Tibial nerve (tissue), 4 donors: ENCODE measurements at places on chromosomes 13 and 19. TPM values are rescaled to one million over a fixed set of nuclear protein-coding genes. Genes with fewer than 3 reads are reported as not detected.

Gene RYR1
- total RNA-seq, result 7.5 TPM

Gene RFPL4AL1
- total RNA-seq, result not detected

Gene S1PR5
- not detected for total RNA-seq

Gene KRTDAP
- not detected for total RNA-seq

Gene ZNF575
- total RNA-seq, result 0.63 TPM

Gene ZFR2
- total RNA-seq, result not detected

Gene PCP2
- total RNA-seq, result not detected

Gene FREM2
- total RNA-seq, result 12.2 TPM

Gene SIGLECL1
- not detected for total RNA-seq

Gene TNFAIP8L1
- 8.7 TPM for total RNA-seq

Gene DEDD2
- 33.9 TPM for total RNA-seq

Gene ZNF44
- total RNA-seq, result 13.5 TPM

Gene POSTN
- total RNA-seq, result 152 TPM

Gene KLF5
- total RNA-seq, result 68.2 TPM

Gene PCDH20
- total RNA-seq, result 2.0 TPM

Gene PRODH2
- not detected for total RNA-seq

Gene CDC37
- total RNA-seq, result 165 TPM

Gene DNAAF3
- total RNA-seq, result 1.2 TPM

Gene LGALS14
- total RNA-seq, result not detected

Gene DOCK6
- 92.7 TPM for total RNA-seq

Gene ICAM5
- 0.66 TPM for total RNA-seq

Gene NTN5
- 2.2 TPM for total RNA-seq

Gene TMPRSS9
- not detected for total RNA-seq

Gene ZNF253
- 10.2 TPM for total RNA-seq

Gene SIGLEC9
- total RNA-seq, result 4.6 TPM

Gene NUCB1
- 288 TPM for total RNA-seq

Gene ZNF77
- 2.2 TPM for total RNA-seq

Gene CGB8
- total RNA-seq, result not detected

Gene NLRP9
- total RNA-seq, result not detected

Gene CD209
- 2.9 TPM for total RNA-seq

Gene KLK7
- total RNA-seq, result 7.6 TPM

Gene C3
- total RNA-seq, result 724 TPM

Gene KPTN
- total RNA-seq, result 9.6 TPM

Gene GRK1
- total RNA-seq, result not detected

Gene FLT1
- 19.3 TPM for total RNA-seq

Gene CYP4F3
- 13.0 TPM for total RNA-seq

Gene ZNF836
- total RNA-seq, result 17.1 TPM

Gene DENND1C
- total RNA-seq, result 2.7 TPM

Gene GRIN2D
- total RNA-seq, result 0.42 TPM

Gene LGALS4
- 2.1 TPM for total RNA-seq
